ENCODE measurements at places on chromosomes 4 and X. TPM values are rescaled to one million over a fixed set of nuclear protein-coding genes. Genes with fewer than 3 reads are reported as not detected.

FUNDC1 gene
- 12.5 TPM for total RNA-seq

GUCY1A1 gene
- not detected for total RNA-seq

DNA sequence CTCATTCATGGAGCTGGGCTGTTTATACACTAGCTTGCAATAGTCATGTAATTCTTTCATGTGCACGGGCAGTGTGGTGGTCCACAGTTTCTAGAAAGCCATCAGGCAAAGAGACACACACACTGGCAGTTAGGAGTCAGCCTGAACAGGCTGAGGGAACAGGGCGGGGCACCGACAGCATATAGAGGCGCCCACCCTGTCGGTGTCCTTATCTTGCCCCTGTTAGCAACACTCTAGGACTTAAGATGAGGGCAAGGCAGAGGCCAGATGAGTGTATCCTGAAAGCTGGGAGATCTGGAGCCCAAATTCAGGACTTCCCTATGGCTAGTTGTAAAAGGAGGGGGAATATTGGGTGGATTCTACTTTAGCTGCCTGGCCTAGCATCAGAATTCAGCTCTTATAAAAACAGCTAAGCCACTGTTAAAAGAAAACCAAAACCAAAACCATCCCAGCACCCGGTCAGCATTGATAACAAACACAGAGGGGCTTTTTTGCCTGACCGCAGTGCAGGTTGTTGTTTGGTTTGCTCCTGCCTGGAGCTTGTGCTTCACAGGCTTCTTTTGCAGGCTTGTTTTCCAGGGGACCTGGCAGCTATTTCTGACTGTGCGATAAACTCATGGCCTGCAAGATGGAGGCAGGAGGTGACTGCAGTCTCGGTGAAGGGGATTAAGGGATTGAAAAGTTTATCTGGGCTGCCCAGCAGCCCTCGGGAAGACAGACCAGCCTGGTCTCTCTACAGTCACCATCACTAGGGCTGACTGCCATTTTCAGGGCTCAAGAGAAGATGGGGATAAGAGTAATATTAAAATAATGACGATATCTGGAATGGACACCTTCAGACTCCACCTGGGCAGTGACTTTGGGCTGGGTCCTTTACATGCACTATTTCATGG, 638.9 kb downstream of the MID1IP1 start:
- peak overlapping the region; percentile 89 for H3K27ac ChIP-seq
- H3K4me3 ChIP-seq, result no peak overlapping the region
- H3K4me1 ChIP-seq, result peaks cover 44% of the 10 kb centered on the region
- no peaks in the 10 kb centered on the region for H3K27me3 ChIP-seq
- DNase-seq, result peak; percentile 44

DNA sequence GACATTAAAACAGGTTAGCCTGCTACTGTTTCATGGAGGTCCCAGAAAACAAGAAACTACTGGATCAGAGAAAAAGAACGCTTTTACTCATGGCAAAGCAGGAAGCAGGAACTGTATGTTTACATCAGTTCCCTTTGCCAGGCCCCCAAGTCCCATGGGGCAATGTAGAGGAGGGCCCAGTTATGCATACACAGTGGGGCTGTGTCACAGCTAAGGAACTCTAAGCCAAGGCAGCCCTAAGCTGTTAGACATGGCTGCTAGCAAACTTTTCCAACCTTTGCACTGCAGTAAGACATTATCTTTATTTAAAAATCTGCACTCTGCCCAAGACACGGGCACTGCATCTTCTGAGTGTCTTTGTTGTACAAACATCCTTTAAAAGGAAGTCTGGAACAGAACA, 975.8 kb downstream of the C4orf33 start:
- DNase-seq, result no peak
- H3K27ac ChIP-seq, result no peak overlapping the region
- H3K27me3 ChIP-seq, result no peaks in the 10 kb centered on the region
- no peaks in the 10 kb centered on the region for H3K4me1 ChIP-seq

DNA sequence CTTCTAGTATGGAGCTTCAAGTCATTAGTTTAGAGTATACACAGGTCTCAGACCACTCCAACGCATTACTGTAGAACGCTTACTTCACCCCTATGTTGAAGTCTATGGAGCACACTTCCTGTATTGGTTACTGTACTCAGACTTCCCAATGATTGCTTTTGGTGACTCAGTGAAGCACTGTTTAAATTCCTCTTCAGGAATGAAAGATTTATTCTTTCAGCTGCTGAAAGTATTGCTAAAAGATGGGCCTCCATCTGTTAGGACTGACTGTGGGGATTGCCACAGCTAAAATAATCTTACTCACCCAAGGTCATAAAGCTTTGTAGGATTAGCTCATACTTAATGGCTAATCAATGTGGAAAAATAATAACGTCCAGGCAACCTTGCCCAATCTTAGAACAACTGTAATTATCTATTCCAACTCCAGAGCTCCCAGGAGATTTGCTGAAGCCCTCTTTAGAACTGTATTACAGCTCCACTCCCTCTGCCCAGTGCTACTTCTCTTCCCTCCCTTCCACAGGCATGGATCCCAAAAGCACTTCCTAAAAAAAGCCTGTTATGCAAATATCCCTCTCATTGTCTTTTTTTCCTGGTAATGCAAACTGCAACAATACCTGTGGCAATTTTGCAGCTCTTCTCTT, 281.9 kb upstream of the HS3ST1 start:
- DNase-seq, result no peak
- H3K4me1 ChIP-seq, result no peaks in the 10 kb centered on the region
- no peak overlapping the region for H3K4me3 ChIP-seq
- no peak overlapping the region for H3K27ac ChIP-seq
- H3K36me3 ChIP-seq, result no peaks in the 10 kb centered on the region

DNA sequence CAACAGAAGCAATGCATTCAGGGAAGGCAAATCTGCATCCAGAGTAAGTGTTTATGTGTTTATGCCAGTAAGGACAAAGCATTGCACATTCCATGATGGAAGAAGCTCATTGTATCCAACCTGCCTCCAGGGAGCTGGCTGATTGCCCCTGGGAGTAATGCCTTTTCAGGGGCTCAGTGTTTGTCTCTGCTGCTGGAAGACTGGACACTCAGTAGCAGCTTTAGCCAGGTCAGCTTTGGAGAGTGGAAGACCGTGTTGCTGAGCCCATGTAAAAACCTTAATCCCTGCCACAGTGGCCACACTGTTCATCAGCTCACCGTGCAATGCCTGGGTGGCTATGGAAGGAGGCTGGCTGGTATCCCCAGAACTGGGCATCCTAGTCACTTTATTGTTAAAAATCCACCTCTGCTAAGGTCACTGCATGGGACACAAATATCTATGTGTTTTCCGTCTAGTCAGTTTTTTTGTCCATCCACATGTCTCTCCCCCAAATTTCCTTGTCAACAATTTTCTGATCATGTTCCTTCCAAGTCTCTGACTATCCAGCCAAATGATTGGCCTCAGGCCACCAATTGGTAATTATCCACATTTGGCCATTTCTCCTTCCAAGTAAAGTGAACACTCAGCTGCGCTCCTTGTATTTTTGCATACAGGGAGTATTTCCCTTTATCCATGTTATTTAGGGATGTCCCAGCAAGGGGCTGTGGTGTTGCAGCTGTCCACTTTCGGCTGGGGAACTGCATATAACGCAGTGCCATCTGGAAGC, 2044.5 kb upstream of the AGA start:
- no peaks in the 10 kb centered on the region for H3K27me3 ChIP-seq
- H3K4me1 ChIP-seq, result no peaks in the 10 kb centered on the region
- no peak overlapping the region for H3K27ac ChIP-seq

DNA sequence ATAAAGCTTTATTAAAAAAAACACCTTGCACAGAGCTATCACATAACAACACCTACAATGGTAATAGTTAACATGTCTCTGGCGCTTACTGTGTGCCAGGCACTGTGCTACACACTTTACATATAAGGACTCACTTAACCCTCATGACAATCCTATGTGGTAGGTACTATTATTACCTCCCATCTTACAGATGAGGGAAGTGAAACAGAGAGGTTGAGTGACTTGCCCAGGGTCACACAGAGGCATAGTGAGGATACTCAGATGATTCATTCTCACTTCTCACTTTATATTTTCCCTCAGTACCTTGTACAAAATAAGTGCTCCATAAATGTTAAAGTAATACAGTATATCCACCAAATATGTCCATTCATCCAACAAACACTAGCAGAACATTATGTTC, 43.4 kb upstream of the IQSEC2 start:
- no peak overlapping the region for H3K4me3 ChIP-seq
- H3K36me3 ChIP-seq, result no peaks in the 10 kb centered on the region
- H3K27me3 ChIP-seq, result peaks cover 28% of the 10 kb centered on the region
- no peak for DNase-seq

GRCh38 chrX:14896273-14896672, 23.1 kb downstream of the MOSPD2 start:
- no peak overlapping the region for H3K4me3 ChIP-seq
- H3K36me3 ChIP-seq, result peaks cover 20% of the 10 kb centered on the region
- no peaks in the 10 kb centered on the region for H3K27me3 ChIP-seq
- H3K4me1 ChIP-seq, result peaks cover 3% of the 10 kb centered on the region
- peak overlapping the region; percentile 20 for H3K27ac ChIP-seq

DNA sequence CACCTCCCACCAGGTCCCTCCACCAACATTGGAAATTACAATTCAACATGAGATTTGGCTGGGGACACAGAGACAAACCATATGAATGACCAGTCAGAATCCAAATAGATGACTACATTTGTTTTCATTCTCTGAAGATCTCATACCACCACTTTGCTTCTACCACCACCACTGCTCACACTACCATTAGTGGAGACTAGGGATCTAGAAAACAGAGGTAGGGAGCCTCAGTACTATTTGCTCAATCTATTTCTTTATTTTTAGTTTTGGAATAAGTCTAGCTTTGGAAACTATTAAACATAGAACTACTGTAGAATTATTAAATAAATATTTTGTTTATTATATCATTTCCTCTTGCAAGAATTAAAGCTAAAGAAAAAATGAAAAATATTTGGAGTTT, 727.9 kb downstream of the CCSER1 start:
- no peak overlapping the region for H3K4me3 ChIP-seq
- no peaks in the 10 kb centered on the region for H3K4me1 ChIP-seq
- H3K36me3 ChIP-seq, result no peaks in the 10 kb centered on the region
- H3K27ac ChIP-seq, result no peak overlapping the region
- H3K27me3 ChIP-seq, result no peaks in the 10 kb centered on the region
- DNase-seq, result no peak

DNA sequence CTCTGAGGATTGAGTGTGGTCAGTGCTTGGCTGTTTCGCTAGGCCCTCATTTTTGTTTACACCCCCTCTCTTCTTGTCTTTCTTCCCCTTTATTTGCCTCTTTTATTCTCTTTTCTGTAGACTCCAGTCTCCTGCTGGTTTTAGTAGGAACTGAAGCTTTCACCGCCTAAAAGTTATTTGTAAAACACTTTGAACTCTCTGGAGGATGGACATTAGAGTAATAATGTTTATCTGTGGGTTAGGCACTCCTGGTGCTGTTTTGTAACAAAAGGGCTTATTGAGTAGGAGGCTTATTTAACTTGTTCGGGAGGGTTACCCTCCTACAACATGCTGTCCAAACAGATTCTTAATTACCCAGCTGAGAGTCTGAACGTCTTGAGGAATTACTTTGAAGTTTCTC, 1.6 kb upstream of the ARHGAP10 start:
- H3K27me3 ChIP-seq, result peaks cover 3% of the 10 kb centered on the region
- H3K4me1 ChIP-seq, result peaks cover 30% of the 10 kb centered on the region
- H3K27ac ChIP-seq, result no peak overlapping the region
- H3K36me3 ChIP-seq, result no peaks in the 10 kb centered on the region
- H3K4me3 ChIP-seq, result no peak overlapping the region

Measured in activated CD4-positive, alpha-beta T cell treated with anti-CD3 and anti-CD28 coated beads for 36 hours (primary cell).